ENCODE measurements at places on chromosomes 4 and X.

DNA sequence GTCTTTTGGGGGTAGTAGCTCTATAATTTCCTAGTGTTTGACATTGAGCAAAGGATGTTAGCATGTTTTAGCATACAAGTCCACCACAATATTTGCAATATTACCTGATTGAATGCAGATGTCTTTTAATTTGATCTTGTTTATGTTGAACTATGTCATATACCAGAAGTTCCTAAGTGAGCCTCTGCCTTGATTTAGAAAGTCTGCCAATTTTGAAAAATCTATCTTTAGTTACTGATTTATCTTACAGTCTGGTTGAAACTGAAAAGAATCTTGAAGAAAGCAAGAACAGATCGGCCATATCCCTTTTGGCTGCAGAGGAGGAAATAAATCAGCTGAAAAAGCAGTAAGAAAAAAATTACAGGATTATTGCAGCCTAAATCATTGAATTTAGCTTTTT is 18.5 kb downstream of the SPATA18 start:
- no peaks in the 10 kb centered on the region for H3K27me3 ChIP-seq
- no peaks in the 10 kb centered on the region for H3K4me1 ChIP-seq
- no peak overlapping the region for H3K27ac ChIP-seq
- no peak overlapping the region for H3K4me3 ChIP-seq

- no peaks in the 10 kb centered on the region for H3K27me3 ChIP-seq
- no peak for DNase-seq
- no peak overlapping the region for H3K27ac ChIP-seq
- H3K36me3 ChIP-seq = no peaks in the 10 kb centered on the region
These were observed 44.9 kb downstream of the CXCL1 start for GRCh38 chr4:73914071-73914470.

GRCh38 chr4:183637461-183637860 is 21.5 kb downstream of the RWDD4 start:
- H3K4me3 ChIP-seq = no peak overlapping the region
- peaks cover 5% of the 10 kb centered on the region for H3K36me3 ChIP-seq
- no peak for DNase-seq
- no peaks in the 10 kb centered on the region for H3K4me1 ChIP-seq

DNA sequence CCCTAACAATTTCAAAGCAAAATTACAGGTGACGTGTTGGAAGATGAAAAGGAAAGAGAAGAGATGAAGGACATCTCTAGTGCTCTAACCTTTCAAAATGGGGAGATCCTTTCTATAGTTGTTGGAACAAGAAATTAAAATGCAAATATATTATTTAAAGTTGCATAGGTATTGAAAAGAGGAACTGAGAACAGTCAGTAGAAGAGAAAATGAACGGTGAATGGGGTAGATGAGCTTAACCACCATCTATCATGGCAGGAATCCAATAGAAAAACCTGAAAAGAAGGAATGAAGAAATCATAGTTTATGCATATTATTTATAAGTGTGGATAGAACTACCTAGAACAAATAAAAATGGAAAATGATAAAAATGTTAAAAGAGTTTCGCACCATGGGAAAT is 42.0 kb downstream of the ANXA5 start:
- H3K27ac ChIP-seq = no peak overlapping the region
- H3K4me3 ChIP-seq = no peak overlapping the region
- no peak for DNase-seq
- H3K27me3 ChIP-seq = no peaks in the 10 kb centered on the region
- no peaks in the 10 kb centered on the region for H3K36me3 ChIP-seq
- H3K4me1 ChIP-seq = no peaks in the 10 kb centered on the region

GRCh38 chrX:20595928-20596575 is 329.3 kb upstream of the RPS6KA3 start:
- H3K27me3 ChIP-seq = no peaks in the 10 kb centered on the region
- no peak for DNase-seq
- no peak overlapping the region for H3K4me3 ChIP-seq
- H3K27ac ChIP-seq = no peak overlapping the region

- H3K27ac ChIP-seq = no peak overlapping the region
- no peaks in the 10 kb centered on the region for H3K27me3 ChIP-seq
- no peaks in the 10 kb centered on the region for H3K36me3 ChIP-seq
- H3K4me3 ChIP-seq = no peak overlapping the region
- no peaks in the 10 kb centered on the region for H3K4me1 ChIP-seq
These were observed 28.1 kb upstream of the GPC3 start for GRCh38 chrX:134013524-134013923.

DNA sequence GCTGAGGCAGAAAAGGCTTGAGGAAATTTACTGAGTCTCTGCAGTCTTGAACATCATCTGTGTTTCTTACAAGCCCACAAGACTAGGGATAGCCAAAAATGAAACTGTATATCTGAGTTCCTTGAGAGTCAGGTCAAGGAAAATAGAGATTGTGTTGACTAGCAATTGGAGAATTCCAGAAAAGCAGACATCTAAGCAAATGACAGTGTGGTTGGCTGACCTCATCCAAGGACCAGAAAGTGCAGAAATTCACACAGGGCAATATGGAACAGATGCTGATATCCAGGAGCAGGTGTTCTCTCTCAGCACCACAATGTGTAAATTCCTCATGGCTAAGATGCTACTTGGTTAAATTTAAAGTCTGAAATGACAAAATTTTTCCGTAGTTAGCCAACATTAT is 146.4 kb downstream of the VEGFC start:
- no peak overlapping the region for H3K4me3 ChIP-seq
- DNase-seq = no peak
- H3K36me3 ChIP-seq = no peaks in the 10 kb centered on the region
- H3K27ac ChIP-seq = no peak overlapping the region

DNA sequence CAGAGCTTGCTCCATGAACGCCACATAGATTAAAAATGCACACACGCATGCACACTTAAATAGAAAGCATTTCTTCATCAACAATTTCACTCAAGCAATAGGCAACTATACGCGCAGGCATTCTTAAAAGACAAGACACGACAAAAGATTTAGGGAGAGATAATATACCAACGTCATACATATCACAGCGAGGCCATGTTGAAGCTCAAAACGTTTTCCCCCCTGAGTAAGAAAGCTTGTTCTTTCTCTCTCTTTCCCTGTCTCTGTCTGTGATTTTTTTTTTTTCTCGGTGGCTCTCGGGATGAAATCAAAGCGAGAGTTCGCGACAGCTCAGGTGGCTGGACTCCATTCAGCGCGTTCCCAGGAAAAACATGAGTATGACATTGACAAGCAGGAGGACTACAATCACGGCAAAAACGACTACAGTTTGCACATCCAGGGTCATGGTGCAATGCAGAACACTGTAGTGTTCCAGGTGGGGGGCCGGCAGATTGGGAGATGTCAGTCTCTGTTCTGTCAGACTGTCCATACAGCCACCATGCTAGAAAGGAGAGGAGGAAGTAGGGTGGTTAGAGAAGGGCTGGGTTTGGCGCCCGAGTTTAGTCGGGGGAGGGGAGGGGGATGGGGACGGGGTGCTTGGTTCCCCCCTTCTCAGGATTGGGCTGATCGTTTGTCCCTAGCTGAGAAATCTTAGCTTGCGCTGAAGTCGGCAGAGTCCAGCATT is 30.7 kb downstream of the ARHGEF9 start:
- H3K27ac ChIP-seq = peak overlapping the region; percentile 82
- no peaks in the 10 kb centered on the region for H3K36me3 ChIP-seq
- H3K4me1 ChIP-seq = peaks cover 2% of the 10 kb centered on the region
- DNase-seq = no peak

DNA sequence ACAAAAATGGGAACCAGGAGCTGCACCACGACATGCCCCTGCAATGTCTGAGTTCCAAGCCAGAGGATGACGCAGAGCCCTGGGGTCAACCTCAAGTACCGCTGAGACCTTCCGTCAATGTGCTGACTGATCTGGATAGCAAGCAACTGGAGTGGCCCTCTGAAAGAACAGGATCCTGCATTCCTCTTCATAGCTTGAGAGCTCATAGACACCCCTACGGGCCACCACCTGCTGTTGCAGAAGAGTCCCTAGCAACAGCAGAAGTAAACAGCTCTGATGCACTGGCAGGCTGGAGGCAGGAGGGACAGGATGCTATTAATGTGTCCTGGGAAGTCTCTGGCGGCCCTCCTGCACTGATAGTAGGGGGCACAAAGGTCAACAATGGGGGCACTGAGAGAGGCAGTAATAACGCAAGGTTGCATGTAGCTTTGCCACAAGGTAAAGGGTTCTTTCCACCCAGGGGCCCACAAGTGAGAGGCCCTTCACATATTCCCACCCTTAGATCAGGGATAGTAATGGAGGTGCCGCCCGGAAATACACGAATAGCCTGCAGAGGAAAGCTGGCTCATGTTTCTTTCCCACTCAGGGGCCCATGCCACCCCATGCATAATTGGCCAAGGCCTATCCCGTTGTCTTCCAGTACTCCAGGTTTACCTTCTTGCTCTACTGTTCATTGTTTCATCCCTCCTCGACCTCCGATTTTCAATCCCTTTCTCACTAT is 1.3 kb downstream of the PRR32 start:
- H3K4me1 ChIP-seq = no peaks in the 10 kb centered on the region
- no peaks in the 10 kb centered on the region for H3K27me3 ChIP-seq
- H3K36me3 ChIP-seq = no peaks in the 10 kb centered on the region
- H3K4me3 ChIP-seq = no peak overlapping the region

- peaks cover 82% of the 10 kb centered on the region for H3K36me3 ChIP-seq
- DNase-seq = no peak
- no peaks in the 10 kb centered on the region for H3K4me1 ChIP-seq
- no peak overlapping the region for H3K4me3 ChIP-seq
- no peaks in the 10 kb centered on the region for H3K27me3 ChIP-seq
These were observed 26.4 kb downstream of the NELFA start for GRCh38 chr4:1982124-1983052.

- peaks cover 15% of the 10 kb centered on the region for H3K4me1 ChIP-seq
- H3K27me3 ChIP-seq = no peaks in the 10 kb centered on the region
- no peaks in the 10 kb centered on the region for H3K36me3 ChIP-seq
- no peak overlapping the region for H3K27ac ChIP-seq
- H3K4me3 ChIP-seq = no peak overlapping the region
- no peak for DNase-seq
These were observed 2.4 kb downstream of the CXXC4 start for GRCh38 chr4:104492183-104492771.

DNA sequence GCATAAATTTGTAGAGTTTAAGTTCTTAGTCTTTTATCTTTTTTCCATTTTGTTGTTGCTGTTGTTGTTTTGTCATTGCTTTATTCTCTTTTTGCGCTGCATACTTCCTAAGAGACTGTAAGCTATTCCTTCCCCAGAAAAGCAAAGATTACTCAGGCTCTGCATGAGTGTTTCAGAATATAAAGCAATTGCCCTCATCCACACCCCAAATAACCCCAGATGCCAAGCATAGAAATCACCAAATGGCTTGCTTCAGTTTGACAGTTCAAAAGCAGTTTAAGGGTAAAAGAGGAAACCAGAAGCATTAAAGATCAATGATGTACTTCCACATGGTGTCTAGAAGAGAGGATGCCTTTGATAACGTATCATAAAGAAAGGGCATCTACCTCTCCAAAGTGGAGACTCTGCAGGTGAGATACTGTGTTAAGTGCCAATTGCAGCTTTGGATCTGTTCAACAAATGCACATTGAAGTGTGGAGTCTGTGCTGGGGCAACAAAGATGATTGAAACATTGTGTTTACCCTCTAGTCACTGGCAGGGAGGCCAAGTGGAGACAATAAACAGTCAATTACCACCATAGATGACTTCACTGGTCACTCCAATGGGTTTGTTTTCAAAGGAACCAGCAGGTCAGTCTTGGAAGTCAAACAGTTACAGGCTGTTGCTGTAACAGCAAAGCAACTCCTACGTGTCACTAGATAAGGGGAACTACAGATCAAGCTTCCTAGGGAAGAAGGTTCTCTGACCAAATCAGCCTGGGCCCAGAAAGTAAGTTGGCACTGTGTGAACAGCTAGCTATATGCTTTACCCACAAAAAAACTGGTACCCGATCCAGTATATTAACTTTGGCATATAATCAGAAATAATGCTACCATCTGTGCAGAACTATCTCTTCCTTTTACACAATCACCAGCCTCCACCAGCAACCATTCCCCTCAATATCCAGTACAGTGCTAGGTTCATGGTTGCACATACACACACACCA is 40.6 kb upstream of the IL21 start:
- no peak overlapping the region for H3K4me3 ChIP-seq
- DNase-seq = no peak
- no peaks in the 10 kb centered on the region for H3K27me3 ChIP-seq
- H3K27ac ChIP-seq = no peak overlapping the region
- no peaks in the 10 kb centered on the region for H3K4me1 ChIP-seq

DNA sequence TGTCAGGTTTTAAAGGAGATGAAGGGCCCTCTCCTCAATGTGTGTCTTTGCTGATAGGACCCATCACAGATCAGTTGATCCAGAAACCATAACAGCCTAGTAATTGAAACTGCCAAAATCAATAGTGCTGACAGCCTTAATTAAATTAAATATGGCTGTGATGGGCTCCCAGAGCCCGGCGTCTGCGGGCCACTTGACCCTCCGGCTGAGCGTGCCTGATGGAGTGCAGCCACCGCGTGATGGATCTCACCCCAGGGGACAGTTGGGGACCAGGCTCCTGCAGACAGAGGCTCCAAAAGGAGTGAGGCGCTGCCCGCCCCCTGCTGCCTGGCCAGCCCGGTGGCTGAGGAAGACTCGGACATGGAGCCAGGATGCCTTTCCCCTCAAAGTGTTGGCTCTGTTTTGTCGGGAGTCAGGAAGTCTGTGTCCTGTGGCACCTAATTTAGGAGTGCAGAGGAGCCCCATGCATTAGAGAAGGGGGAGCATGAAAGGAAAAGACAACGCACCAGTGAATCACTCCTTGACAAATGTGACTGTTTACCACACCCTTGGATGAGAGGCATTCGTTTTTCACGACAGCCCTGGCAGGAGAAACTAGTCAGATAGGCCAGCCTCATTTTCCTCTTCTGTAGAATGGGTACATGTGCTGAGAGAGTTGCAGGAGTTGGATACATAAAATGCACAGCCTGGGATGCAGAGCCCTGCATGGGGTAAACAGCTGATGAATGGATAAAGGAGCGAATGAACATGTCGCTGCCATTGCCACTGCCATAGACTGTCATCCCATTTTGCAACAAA is 40.9 kb upstream of the MSX1 start:
- no peaks in the 10 kb centered on the region for H3K4me1 ChIP-seq
